ENCODE measurements at places on chromosomes 3 and 15.

DNA sequence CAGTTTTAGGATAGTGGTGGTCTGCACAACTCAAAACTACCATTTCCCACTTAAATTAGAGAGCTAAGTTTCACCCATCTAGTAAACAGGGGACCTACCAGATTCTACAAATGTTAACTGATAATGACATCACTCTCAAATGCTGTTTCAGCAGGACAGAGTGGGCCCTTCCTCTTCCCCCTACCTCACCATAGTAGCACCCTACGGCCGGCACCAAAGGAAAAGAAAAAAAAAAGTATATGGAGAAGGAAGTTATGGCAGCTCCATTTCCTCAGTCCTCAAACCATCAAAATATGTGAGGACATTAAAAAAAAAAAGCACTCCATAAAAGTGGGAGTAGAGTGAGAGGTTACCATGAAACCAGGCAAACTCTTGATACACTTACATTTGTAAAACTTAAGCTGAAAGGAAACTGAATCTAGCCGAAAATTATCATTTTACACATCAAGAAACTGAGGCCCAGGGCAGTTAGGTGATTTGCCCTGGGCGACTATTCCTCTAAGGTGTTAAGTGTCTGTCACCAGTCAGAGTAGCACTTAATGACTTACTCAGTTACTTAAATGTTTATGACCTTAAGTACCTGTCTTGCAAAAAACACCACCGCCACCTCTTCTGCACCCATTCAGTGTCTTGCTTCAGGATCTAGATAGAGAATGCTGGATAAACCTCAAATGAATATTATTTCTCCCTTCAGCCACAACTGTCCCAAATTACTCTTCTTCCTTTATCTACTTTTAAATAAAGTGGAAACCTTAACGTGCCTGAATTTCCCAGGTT is 2.7 kb downstream of the MSL2 start:
- DNase-seq = no peak

GRCh38 chr3:56025326-56025725 is 442.9 kb downstream of the ERC2 start:
- DNase-seq = no peak

DNA sequence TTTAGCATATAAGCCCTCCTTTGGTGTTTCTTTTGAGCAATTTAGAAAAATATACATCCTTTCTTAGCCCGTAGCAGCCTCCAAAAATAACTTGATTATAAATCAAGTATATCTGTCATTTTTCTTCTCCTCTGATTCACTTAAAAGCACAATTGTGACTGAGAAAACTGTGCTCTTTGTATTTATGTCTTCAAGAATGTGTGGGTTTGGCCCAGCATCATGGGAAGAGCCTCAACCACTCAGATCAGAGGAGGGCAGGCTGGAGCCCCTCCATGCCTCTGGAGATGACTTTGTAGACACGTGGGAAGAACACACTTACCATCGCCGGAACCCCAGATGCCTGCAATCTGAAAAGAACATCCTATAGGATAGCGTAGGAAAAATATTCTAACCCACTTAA is 123.8 kb upstream of the FEZF2 start:
- no peak for DNase-seq

DNA sequence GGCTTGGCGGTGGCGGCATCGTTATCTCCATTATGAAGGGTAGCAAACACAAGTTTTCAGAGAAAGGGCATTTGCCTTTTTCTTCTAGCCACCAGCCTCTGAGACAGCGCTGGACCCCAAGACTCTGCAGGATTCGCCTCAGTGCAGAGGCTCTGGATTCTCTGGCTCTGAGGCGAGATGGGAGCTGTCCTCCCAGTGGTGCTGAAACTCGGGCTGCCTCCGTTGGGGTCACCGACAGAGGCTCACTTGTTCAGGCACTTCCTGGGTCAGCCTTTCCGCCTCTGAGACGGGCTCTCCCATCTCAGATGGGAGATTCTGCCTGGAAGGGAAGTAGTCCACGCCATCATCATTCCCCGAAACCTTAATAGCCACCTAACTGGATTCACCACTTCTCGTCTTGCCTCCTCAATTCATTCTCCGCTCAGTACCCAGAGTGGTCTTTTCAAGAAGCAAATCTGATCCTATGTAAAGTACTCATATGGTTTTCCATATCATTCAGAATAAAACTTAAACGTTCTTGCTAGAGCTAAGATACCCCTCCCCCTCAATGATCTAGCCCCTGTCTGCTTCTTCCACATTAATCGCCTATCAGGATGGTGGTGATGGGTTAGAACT is 76.9 kb downstream of the RHCG start:
- DNase-seq = no peak

DNA sequence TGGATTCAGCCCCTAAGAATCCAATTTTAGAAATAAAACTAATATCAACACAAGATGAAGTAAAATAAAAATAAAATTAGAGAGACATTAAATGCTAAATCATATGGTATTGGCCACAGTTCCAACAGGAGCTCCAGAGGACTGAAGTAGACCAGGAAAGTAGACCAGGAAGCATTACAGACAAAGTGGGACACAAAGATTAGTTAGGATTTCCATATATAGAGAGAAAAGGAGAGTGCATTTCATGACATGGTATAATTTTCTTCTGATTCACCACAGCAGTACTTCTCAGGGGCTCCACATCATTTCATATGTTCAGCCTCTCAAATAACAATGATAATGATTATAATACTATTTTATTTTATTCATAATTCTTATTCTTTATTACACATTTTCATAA is 18.3 kb downstream of the FGF7 start:
- DNase-seq = no peak

DNA sequence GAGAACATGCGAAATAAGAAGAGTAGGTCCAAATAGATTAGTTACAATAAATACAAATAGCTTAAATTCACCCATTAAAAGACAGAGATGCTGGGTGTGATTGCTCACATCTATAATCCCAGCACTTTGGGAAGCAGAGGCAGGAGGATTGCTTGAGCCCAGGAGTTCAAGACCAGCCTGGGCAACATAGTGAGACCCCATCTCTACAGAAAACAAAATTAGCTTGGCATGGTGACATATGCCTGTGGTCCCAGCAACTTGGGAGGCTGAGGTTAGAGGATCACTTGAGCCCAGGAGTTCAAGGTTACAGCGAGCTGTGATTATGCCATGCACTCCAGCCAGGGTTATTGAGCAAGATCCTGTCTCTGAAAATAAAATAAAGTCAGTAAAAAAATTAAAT is 109.1 kb upstream of the WNT5A start:
- DNase-seq = no peak

DNA sequence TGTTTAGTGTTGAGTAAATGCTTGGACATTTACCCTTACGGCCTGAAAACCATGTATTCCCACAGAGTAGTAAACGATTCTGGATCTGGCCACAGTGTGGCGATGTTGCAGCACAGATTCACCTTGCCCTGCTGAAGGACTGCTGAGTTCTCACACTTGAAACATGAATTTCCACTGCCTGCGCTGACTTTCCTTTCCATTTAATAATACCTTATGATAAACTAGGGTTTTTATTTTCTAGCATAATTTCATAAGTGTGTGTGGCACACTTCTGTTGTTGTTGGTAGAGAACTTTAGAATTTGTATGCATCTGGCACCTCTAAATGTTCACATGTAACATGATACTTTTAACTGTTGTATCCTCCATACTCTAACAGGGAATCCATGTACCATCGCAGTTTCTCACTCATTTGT is 53.9 kb downstream of the C3orf38 start:
- no peak for DNase-seq

DNA sequence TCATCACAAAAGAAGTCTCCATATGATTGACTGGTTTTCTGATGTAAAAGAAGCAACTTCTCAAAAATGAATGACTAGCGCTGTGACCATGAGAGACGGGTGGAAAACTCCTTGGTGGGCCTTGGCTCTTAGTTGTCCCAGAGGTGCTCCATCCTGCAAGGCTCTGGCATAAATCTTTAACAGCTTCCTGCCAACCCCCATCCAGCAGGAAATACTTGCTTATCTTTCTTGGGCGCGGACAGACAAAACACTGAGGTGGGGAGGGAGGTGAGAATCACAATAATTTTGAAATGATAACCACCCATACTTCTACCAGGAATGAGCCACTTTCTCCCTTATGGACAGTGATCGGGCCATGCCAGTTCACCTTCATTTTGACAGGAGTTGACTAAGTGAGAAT is 128.6 kb downstream of the STT3B start:
- no peak for DNase-seq

GRCh38 chr3:126488185-126488584 is 12.5 kb upstream of the ZXDC start:
- DNase-seq = no peak

DNA sequence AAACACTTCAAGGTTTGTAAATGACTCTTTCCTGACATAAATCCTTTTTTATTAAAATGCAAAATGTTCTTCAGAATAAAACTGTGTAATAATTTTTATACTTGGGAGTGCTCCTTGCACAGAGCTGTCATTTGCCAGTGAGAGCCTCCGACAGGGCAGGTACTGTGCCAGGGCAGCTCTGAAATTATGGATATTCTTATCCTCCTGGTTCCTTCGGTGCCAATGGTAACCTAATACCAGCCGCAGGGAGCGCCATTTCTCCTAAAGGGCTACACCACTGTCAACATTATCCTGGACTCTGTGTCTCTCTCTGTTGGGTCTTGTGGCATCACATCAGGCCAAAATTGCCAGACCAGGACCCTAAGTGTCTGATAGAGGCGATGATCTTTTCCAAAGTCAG is 33.0 kb downstream of the CHDH start:
- DNase-seq = no peak

GRCh38 chr3:55585856-55586255 is 98.8 kb upstream of the WNT5A start:
- no peak for DNase-seq

GRCh38 chr3:48034000-48034516 is 17.8 kb upstream of the MAP4 start:
- no peak for DNase-seq

- DNase-seq = no peak
Observed at GRCh38 chr3:63706321-63707085, 54.0 kb downstream of the SNTN start.

- no peak for DNase-seq
Observed at GRCh38 chr3:13012221-13012691, 61.0 kb downstream of the IQSEC1 start.

GRCh38 chr15:83685916-83686332 is 32.0 kb downstream of the ADAMTSL3 start:
- no peak for DNase-seq

DNA sequence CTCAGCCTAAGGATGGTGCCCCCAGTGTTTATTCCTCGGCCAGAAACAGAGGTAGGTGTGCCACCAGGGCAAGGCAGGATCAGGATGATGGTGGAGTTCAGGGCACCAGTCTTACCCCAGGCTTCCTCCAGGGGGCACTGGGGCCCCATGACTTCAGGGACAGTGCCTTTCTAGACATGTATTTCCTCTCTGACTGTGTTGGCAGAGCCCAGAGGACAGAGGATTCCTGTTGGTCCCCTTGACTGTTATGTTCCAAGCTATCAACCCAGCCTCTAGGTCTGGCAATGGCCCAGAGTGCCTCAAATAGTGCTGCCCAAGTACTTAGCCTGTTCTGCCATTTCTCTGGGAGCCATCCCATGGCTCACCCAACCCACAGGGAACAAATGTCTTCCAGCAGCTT is 2.8 kb downstream of the HEMK1 start:
- DNase-seq = peak; percentile 66

DNA sequence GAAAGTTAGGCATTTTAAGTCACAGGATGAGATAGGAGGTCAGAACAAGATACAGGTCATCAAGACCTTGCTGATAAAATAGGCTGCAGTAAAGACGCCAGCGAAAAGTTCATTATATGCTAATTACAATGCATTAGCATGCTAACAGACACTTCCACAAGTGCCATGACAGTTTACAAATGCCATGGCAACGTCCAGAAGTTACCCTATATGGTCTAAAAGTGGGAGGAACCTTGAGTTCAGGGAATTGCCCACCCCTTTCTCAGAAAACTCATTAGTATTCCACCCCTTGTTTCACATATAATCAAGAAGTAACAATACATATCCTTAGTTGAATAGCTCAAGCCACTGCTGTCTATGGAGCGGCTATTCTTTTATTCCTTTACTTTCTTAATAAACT is 92.7 kb upstream of the PLXND1 start:
- no peak for DNase-seq

DNA sequence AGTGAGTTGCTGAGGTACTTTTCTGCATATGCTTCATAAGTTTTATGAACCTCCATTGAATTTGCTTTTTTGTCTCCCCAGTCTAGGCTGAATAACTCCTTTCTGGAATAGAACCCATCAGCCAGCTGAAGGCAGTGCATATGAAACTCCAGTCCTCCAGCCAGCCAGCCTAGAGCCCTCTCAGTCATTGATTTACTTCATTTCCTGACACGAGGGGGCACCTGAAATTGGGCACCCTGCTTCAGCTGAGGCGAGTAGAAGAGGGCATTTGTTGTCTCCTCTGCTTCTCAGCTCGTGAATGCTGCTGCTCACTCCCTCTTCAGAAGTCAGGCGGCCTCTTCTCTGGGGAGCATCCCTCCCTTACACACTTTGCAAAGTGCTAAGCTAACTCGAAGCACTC is 32.5 kb downstream of the CHST2 start:
- DNase-seq = no peak

GRCh38 chr3:178043084-178043483 is 493.2 kb upstream of the KCNMB2 start:
- no peak for DNase-seq

GRCh38 chr3:72797773-72798543 is 50.3 kb downstream of the SHQ1 start:
- no peak for DNase-seq

DNA sequence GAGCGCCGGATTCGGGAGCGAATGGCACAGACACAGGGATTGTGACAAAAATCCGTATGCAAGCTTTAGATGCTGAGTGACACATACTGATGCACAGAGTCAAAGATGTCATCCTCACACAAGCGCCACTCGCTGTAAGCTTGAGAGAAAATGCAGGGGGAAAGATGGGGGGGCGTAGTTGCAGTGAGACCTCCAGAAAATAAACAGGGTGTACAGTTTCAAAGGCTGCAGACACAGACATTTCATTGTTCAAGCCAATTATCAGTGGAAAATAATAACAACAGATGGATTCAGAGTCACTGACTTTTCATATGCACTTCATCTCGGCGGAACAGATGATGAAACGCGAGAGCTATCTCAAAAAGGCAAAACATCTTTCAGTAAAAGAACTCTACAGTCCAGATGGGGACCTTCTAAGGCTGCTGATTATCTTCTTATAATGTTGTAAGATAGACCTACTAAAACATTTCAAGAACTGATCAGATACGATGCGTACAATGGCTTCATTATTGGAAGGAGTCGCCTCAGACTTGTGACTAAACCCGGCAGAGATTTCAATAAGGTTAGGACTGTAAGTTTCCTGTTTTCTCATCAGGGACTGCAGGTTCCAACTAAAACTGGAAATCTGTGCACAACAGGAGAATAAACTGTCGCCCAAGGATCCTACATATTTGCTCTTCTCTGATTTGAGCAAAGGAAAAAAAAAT is 275.4 kb downstream of the FOXP1 start:
- DNase-seq = no peak

- no peak for DNase-seq
Observed at GRCh38 chr3:185824051-185825005, 514 bp downstream of the IGF2BP2 start.

- DNase-seq = no peak
Observed at GRCh38 chr15:27741226-27741860, 357.8 kb downstream of the OCA2 start.
